CD4-positive, CD25-positive, alpha-beta regulatory T cell (primary cell): ENCODE measurements at places on chromosomes 6 and 20. TPM values are rescaled to one million over a fixed set of nuclear protein-coding genes. Genes with fewer than 3 reads are reported as not detected.

The TUBB1 gene
- 31.7 TPM for total RNA-seq

The CFAP206 gene
- total RNA-seq: not detected

The ECT2L gene
- total RNA-seq: not detected

The PTCHD4 gene
- not detected for total RNA-seq

GRCh38 chr6:49744259-49744658 lies at the start of gene CRISP3:
Gene CRISP3, minus strand, starts transcription at chr6:49744388. Its CDS starts 21 bp downstream, at chr6:49744367.
- no peaks in the 10 kb centered on the region for H3K27me3 ChIP-seq
- H3K27ac ChIP-seq: no peak within 1 kb of the TSS
- H3K4me3 ChIP-seq: no peak within 1 kb of the TSS
- no peaks in the 10 kb centered on the region for H3K4me1 ChIP-seq

GRCh38 chr20:46998477-46999240 lies 104.0 kb downstream of the EYA2 start:
- H3K4me1 ChIP-seq: peaks cover 8% of the 10 kb centered on the region
- peaks cover 2% of the 10 kb centered on the region for H3K27me3 ChIP-seq
- H3K4me3 ChIP-seq: no peak overlapping the region
- DNase-seq: no peak
- no peaks in the 10 kb centered on the region for H3K36me3 ChIP-seq
- no peak overlapping the region for H3K27ac ChIP-seq

DNA sequence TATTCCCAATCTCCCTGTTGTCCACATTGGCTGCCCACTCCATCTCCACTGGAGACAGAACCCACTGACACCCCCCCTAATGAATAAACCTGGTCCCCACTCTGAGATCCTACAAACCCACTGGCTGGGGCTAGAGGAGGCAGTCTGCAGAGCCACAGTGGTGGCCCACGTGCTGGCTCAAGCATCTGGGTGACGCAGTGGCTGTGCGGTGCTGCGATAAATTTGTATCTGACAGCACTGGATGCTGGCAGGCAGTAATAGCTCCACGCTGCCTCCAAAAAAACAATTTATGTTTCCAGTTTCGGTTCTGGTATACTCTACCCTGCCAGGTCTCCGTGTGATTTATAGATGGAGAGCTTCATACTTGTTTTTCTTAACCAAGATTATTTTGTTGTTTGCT lies 87.1 kb upstream of the SYNDIG1 start:
- no peak for DNase-seq

GRCh38 chr6:153947808-153948447 lies 91.1 kb upstream of the OPRM1 start:
- no peaks in the 10 kb centered on the region for H3K36me3 ChIP-seq
- no peaks in the 10 kb centered on the region for H3K4me1 ChIP-seq
- H3K27me3 ChIP-seq: no peaks in the 10 kb centered on the region
- H3K4me3 ChIP-seq: no peak overlapping the region
- H3K27ac ChIP-seq: no peak overlapping the region

- no peak overlapping the region for H3K27ac ChIP-seq
- H3K4me1 ChIP-seq: no peaks in the 10 kb centered on the region
- no peaks in the 10 kb centered on the region for H3K27me3 ChIP-seq
- no peak for DNase-seq
Measured at GRCh38 chr6:37362101-37362828, 8.5 kb downstream of the RNF8 start.

- peaks cover 17% of the 10 kb centered on the region for H3K27me3 ChIP-seq
- no peak overlapping the region for H3K4me3 ChIP-seq
- H3K27ac ChIP-seq: no peak overlapping the region
- no peak for DNase-seq
- H3K36me3 ChIP-seq: no peaks in the 10 kb centered on the region
Measured at GRCh38 chr6:28523241-28523622, 2.4 kb upstream of the GPX5 start.

GRCh38 chr6:16729183-16729691 lies 32.0 kb downstream of the ATXN1 start:
- peaks cover 35% of the 10 kb centered on the region for H3K4me1 ChIP-seq
- DNase-seq: no peak
- H3K27me3 ChIP-seq: no peaks in the 10 kb centered on the region
- no peak overlapping the region for H3K27ac ChIP-seq

DNA sequence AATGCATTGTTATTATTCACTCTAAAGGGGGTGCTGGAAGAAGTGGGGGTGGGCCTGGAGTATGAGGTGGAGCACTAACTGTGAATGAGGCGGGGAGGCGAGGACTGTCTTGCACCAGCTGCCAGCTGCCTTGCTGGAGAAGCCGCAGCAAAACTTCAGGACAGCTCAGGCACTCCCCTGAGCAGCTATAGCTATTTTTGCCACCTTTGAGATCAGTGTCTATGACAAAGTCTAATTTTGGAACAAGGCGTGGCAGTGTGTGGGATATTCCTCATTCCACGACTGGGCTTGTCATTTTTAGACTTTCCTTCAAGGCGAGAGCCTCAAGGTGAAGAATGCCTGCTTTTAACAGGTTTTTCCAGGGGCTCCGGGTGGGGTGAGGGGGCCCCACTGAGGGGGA lies 143.8 kb downstream of the DOK5 start:
- no peak for DNase-seq
- H3K4me1 ChIP-seq: no peaks in the 10 kb centered on the region
- no peaks in the 10 kb centered on the region for H3K27me3 ChIP-seq
- H3K36me3 ChIP-seq: no peaks in the 10 kb centered on the region

DNA sequence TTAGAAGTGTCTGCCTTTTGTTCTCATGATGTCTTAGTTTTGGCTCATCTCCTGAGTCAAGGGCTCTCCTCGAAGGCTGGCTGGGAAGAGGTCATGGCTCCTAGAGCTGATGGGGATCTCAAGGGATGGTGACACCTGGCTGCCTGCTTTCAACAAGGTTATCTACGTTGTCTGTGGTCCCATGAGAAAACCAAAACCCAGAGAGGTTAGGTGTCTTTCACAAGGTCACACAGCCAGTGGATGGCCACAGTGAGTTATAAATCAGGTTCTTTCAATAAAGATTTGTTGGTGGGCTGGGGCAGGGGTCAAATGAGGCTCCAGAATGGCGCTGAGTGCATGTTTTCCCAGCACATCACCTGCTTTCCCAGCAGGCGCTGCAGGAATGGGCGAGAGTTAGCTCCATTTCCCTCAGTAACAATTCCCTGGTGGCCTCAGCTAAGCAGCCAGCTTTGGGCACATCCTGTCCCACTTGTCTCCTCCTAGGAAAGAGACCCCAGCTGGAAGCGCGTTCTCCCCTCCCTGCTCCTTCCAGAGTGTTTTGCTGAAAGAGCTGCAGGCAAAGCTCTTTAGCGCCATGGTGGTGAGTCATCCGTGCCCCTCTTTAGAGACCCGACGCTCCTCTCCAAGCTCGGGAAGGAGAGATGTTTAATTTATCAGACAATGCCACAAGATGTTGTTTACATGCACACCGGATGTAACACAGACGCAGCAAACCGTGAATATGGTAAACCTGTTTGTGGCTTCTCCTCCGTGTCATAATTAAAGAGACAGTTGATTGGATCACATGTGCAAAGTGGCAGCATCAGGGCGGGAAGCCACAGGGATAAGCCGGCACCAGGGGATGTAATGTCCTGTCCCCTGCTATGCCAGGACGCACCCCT lies 109.7 kb downstream of the LRFN2 start:
- peaks cover 2% of the 10 kb centered on the region for H3K27me3 ChIP-seq
- no peak overlapping the region for H3K4me3 ChIP-seq
- no peak for DNase-seq
- H3K36me3 ChIP-seq: no peaks in the 10 kb centered on the region

- H3K36me3 ChIP-seq: no peaks in the 10 kb centered on the region
- no peak overlapping the region for H3K27ac ChIP-seq
- DNase-seq: no peak
- H3K27me3 ChIP-seq: no peaks in the 10 kb centered on the region
Measured at GRCh38 chr6:94372229-94372628, 952.9 kb upstream of the EPHA7 start.

GRCh38 chr6:104959026-104959858 lies 2.3 kb downstream of the LIN28B start:
- no peak overlapping the region for H3K27ac ChIP-seq
- H3K27me3 ChIP-seq: peaks cover 51% of the 10 kb centered on the region
- H3K4me1 ChIP-seq: no peaks in the 10 kb centered on the region
- no peak overlapping the region for H3K4me3 ChIP-seq

GRCh38 chr6:137105375-137105774 lies 60.6 kb upstream of the IL20RA start:
- H3K36me3 ChIP-seq: no peaks in the 10 kb centered on the region
- H3K27me3 ChIP-seq: peaks cover 2% of the 10 kb centered on the region
- no peak overlapping the region for H3K27ac ChIP-seq
- H3K4me1 ChIP-seq: no peaks in the 10 kb centered on the region
- DNase-seq: no peak

DNA sequence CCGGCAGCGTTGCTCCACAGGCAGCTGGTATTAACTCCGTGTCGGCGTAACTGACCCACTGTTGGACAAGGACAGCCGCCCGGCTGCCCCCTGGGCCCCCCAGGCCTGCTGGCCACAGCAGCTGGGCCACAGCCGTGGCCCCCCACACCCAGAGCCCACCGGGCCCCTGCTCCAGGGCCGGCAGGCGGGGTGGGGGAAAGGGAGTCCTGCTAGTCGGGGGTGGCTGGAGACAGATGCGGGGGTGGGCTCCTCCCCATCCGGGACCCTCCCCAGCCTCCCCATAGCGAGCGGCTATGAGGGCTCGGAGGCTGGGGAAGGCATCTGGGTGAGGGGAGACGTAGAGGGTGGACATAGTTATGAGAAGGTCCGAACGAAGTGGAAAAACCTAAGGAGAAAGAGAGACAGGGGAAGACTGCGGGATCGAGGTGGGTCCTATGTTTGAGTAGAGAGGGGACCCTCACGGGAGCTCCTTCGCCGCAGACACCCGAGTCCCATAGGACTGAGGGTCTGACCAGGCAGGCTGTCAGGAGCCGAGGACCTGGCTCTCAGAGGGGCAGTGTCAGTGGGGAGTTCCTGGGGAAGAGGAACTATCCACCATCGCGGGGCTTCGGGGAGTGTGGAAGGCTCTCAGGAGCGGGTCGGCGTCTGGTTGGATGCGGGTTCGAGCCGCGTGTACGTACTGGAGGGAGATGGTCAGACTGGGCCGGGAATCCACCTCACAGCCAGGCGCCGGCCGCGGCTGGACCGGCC lies 511 bp downstream of the VARS1 start:
- peak overlapping the region; percentile 90 for H3K27ac ChIP-seq
- DNase-seq: no peak
- H3K4me1 ChIP-seq: peaks cover 46% of the 10 kb centered on the region
- peak overlapping the region; percentile 80 for H3K4me3 ChIP-seq
- peaks cover 8% of the 10 kb centered on the region for H3K36me3 ChIP-seq

DNA sequence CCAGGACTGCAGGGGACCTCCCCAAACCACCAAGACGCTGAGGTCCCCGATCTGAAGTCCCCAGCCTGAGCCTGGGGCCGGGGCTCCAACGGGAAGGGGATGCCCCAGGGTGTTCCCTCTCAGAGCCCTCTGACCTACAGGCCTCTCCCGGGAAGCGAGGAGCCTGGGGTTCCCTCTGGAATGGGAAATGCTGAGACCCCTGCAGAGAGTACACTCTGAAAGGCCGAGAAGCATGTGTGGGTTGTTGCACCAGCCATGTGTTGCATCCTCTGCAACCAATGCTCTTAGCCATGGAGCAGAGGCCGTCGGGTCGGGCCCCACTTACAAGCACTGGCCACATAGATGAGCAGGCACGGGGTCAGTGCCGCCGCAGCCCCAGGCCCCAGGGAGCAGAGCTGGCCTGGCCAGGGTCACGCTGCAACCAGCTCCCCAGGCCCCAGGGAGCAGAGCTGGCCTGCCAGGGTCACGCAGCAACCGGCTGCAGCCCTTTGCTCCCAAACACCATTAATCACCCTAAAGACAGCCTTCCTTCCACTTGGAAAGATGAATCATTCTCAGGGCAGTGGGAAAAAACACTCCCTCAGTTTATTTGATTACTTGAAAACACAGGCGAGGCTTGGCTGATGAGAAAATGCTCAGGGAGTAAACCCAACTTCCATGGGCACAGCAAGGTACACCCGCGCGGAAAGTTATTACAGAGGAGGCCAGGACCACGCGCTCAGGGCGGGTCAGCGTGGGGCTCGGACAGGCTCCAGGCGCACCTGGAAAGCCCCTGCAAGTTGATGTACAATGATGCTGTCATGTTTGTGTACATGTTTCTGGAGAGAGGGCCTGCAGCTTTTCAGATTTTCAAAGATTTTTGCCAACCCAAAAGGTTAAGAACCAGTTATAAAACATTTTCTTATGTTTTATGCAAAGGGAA lies 78.0 kb upstream of the AFDN start:
- no peak for DNase-seq
- H3K27me3 ChIP-seq: no peaks in the 10 kb centered on the region
- H3K36me3 ChIP-seq: no peaks in the 10 kb centered on the region

DNA sequence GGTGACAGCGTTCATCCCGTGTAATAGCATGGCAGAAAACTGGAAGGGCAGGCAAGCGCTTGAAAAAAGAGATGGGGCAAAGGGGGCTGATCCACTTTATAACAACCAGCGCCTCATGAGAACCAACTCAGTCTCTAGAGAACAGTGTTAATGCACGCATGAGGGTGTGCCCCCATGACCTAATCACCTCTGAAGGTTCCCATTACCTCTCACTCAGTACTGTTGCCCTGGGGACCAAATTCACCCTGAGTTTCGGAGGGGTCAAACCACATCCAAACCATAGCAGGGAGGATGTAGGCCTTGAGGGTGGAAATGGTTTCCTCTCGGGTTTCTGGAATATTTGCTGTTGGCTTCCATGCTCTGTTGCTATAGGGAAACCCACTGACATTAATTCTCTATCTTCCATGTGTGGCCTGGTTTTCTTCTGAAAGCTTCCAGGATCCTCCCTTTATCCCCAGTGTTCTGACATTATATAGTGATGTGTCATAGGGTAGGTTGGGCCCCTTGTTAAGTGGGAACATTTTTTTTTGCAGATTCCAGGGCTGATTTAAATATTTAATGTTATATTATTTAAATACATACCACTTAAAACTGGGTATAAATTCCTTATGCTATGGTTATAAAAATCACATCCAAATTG lies 65.2 kb downstream of the PPP1R14C start:
- H3K4me3 ChIP-seq: no peak overlapping the region
- H3K4me1 ChIP-seq: no peaks in the 10 kb centered on the region
- no peaks in the 10 kb centered on the region for H3K36me3 ChIP-seq
- H3K27me3 ChIP-seq: no peaks in the 10 kb centered on the region
- DNase-seq: no peak

- H3K27ac ChIP-seq: no peak overlapping the region
- H3K4me1 ChIP-seq: no peaks in the 10 kb centered on the region
- no peak for DNase-seq
- H3K36me3 ChIP-seq: no peaks in the 10 kb centered on the region
Measured at GRCh38 chr6:50998905-50999304, 180.2 kb downstream of the TFAP2B start.

GRCh38 chr20:51487565-51488268 lies 54.8 kb downstream of the NFATC2 start:
- no peak overlapping the region for H3K4me3 ChIP-seq
- no peaks in the 10 kb centered on the region for H3K27me3 ChIP-seq
- peaks cover 4% of the 10 kb centered on the region for H3K4me1 ChIP-seq
- DNase-seq: no peak
- peaks cover 45% of the 10 kb centered on the region for H3K36me3 ChIP-seq
- no peak overlapping the region for H3K27ac ChIP-seq

- H3K27me3 ChIP-seq: no peaks in the 10 kb centered on the region
- no peak overlapping the region for H3K4me3 ChIP-seq
- no peak for DNase-seq
- H3K4me1 ChIP-seq: no peaks in the 10 kb centered on the region
Measured at GRCh38 chr6:152671171-152671570, 26.5 kb upstream of the MYCT1 start.
